HT-29 (cell line): ENCODE measurements at places on chromosomes 11 and 22. TPM values are rescaled to one million over a fixed set of nuclear protein-coding genes. Genes with fewer than 3 reads are reported as not detected.

SPTBN2 gene
- 28.4 and 30.9 TPM in 2 replicates for total RNA-seq

DNA sequence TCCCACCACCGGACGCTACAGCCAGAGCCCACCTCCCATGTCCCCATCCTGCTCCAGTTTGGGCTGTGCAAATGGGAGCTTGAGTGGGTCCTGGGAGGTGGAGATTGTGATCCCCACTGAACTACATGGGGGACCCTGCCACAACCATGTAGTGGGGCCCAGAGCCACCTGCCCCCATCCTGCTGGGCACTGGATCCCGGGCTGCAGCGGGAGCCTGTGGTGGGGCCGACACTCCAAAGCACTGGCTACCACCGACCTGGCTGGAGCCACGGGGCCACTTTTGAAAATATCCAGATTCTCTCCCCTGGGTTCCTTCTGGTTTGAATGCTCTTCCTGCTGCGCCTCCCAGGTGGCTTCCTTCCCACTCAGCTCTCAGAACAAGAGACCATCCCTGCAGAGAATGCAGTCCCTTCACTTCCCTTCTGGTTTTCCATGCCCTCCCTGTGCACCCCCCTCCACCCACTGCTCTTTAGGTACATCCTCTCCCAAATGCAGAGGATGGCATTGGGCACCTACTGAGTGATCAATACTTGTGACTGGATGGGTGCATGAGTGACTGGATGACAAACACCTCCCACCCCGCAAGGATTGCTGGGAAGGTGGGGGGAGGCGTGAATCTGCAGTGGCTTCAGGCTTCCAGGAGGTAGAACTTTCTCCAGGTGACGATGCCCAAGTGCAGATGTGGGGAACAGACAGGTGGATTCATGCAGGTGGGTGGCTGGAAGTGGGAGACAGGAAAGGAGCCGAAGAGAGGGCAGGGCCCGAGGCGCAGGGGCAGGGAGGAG, 846 bp upstream of the UNC93B1 start:
- DNase-seq: no peak

- DNase-seq: no peak
Measured at GRCh38 chr11:102244681-102245409, 72.4 kb upstream of the BIRC3 start.

SYCE3 gene
- not detected in 2 replicates for total RNA-seq

KLHDC7B gene
- total RNA-seq: not detected in 2 replicates

DNA sequence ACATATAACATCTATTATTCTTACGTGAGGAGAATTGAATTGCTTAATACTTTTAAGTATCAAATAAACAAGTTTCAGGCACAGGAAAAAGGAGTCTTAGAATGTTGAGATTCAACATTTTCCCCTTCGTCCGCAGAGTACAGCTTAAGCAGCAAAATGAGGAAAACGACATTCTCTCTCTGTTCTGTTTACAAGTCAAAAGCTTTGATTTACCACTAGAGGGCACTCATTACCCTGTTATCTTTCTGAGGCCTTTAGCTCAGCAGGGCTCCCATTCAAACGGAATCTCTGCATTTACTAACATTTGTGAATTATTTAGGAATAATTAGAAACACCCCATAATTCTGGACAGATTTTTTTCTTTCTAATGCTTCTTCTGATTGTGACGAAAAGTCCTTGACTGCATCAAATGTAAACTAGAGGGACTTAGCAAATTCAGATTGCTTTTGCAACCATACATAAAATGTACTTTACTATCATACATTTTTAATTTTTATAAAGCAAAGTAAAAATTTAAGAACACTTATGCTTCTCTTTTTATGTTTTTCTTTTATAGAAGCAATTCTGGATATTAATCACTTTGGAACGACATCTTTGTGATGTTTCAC, 75.0 kb downstream of the JRKL start:
- peak; percentile 71 for DNase-seq
